Hippocampal formation (tissue), 2 donors: ENCODE measurements at places on chromosomes 6 and 20.
A peak's percentile ranks its signal among the peaks of the same experiment; 100 is the strongest.

DNA sequence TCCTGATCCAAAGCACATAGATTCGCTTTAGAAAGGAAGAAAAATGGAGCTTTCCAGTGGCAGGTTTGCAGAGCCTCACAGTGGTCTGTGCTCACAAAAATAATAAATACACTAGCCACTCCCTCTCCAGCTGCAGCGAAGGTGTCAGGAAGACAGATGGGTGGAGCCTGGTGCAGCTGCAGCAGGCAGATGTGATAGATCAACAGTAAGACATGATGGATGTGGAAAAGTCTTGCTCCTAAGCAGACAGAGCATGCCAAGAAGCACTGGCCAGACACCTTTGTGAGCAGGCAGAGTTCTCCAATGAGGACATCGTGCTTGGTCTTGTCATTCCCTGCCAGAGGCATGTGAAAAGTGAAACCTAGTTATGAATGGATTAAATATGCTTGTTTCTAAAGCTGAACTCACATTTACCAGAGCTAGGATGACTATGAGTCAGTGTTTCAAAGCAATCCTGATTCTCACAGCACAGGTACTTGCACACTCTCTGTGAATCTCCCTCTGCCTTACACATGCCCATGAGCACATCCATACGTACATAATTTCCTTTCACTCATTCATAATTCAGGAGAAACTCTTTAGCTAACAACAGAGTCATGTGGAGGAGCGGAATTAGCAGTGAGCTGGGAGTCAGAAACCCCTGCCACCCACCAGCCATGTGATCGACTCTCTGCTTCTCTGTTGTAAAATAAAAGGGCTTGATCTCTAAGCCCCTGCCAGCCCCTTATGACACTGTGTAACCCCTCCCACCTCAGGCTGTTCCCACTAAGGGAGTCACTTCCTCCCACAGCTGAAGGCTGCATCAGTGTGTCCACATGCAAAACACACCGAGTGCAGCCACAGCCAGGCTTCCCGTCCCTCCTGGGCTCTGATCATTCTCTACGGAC is 111.2 kb downstream of the SCML4 start:
- DNase-seq = no peak

- DNase-seq = no peak
Observed at GRCh38 chr20:64254571-64255360, 782 bp upstream of the PCMTD2 start.

GRCh38 chr6:141548966-141549365 is 583.8 kb upstream of the GJE1 start:
- DNase-seq = no peak

- no peak for DNase-seq
Observed at GRCh38 chr20:24489631-24490260, 20.3 kb downstream of the SYNDIG1 start.

DNA sequence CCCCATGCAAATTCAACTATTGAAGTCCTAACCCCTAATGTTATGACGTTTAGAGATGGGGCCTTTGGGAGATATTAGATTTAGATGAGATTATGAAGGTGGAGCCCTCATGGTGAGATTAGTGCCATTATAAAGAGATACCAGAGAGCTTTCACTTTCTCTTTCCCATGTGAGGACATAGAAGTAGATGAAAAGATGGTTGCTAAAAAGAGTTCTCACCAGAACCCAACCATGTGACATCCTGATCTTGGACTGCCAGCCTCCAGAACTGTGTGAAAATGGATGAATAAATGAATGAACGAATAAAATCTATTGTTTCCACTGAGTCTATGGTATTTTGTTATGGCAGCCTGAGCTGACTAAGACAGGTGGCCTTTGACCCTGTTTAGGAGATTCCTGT is 50.6 kb upstream of the FBXO30 start:
- no peak for DNase-seq

DNA sequence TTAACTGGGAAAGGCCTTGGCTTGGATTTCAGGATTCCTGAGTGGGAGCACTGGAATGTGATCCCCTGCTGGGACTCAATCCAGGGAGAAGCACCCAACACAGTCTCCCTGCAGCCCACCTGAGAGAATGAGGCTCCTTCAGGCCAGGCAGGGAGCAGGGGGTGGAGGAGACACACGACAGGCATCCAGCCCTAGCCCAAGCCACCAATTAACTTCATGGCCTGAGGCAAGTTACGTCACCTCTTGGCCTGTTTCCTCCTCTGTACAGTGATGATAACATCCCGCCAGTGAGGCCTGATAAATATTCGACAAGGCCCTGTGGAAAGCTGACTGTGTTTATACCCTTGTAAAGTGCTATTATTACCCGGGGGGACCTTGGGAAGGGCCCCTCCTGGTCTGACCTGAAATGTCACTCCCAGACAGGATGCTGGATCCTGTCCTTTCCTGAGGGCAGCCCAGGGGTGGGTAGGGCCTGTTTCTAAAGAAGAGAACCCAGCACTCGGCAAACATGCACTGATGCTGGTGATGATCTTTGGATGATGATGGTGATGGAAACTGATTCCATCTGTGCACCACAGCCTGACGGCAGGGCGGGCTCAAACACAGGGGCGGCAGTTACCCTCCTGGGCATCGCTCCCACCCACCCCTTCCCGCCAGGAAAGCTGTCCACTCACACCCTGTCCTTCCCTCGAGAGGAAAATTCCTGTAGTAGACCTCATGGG is 12.4 kb downstream of the FRS3 start:
- DNase-seq = no peak

GRCh38 chr20:55882910-55883309 is 122.4 kb downstream of the CBLN4 start:
- DNase-seq = no peak

DNA sequence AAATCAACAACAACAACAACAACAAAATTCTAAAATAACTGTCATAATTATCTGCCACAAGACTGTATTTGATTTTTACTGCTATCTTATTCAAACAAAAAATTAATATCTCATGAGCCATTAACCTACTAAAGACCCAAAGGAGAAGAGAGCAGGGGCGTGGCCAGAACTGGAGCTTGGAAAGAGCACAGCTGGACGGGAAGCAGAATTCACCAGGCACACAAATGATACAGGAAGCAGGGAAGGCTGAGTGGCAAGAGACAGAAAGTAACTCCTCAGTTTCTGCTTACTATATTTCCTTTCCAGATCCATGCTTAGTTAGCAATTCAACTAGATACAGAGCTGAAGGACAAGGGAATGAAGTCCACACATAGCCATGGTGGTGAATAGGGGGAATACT is 54.4 kb downstream of the FKBP5 start:
- no peak for DNase-seq

DNA sequence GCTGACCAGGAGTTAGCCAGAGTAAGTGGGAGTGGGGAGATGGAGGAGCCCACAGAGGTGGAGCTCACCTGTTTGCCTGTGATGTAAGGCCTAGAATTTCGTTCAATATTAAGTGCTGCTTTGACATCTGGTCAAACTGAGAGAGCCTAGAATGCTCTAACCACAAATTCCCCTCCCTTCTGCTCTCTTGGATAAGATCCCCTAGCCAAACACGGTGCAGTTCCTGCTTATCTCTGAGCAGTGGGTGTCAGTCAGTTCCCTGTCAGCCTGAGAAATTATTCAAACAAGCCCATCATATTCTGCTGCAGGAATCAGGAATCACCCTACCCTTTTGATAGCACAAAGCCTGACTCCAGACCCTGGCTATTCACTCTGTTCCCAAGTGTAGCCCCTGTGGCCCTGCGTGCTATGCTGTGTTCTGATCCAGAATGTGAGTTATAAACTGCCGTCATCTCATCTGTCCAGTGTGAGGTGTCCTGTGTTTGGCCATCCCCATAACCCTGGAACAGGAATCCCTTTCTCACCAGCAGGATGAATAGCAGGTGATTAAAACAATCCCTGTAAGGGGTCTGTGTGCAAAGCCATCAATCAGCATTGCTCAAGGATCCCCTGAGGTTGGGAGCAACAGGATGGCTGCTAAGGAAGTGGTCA is 31.8 kb upstream of the ZNF133 start:
- no peak for DNase-seq

- no peak for DNase-seq
Observed at GRCh38 chr20:4483486-4483885, 238.2 kb upstream of the PRND start.

DNA sequence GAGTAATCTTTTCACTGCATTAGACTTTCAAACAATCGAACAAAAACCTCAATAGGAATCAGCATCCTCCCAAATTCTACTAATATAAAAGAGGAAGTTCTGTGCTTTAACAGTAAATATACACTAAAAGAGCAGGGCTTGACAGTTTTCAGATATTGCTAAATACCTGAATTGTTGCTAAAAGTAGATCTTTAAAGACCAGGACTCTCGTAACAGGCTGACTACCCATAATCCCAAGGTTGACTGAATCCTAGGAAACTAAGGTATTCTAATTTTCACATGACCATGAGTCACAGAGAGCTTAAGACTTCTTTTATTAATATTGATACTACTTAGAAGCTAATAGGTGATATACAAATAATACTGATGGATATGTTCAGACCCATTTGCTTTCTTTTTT is 10.1 kb downstream of the CD164 start:
- DNase-seq = no peak

DNA sequence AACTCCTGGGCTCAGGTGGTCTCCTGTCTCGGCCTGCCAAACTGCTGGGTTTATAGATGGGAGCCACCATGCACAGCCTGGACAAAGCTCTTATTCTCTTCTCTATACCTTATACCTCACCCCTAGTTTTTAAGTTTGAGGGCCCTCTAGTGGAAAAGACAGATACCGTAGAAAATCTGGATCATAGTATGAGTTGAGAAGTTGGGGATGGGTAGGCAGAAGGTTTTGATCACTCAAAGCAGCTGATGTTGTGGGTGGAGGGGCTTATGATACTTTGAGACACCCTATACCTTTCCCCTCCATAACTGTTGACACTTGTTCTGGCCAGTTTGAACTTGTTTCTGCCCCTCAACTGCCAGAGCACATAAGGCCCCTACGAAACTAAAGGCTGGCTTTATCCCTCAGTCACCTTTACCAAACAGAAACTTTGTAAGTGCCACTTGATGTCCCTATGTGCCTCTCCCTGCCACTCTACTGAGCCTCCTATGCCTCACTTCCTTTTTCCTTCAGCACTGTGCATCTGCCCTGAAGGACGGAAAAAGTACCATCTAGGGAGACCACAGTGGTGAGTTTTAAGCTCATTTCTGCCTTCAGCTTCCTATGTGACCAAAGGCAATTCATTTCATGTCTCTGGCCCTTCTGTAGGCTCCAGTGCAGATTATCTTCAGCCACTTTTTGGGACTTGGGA is 28.6 kb downstream of the RALY start:
- no peak for DNase-seq

- DNase-seq = no peak
Observed at GRCh38 chr6:45163952-45164766, 164.0 kb upstream of the RUNX2 start.

GRCh38 chr20:32524829-32525501 is 60.2 kb downstream of the NOL4L start:
- DNase-seq = peak; percentile 72

DNA sequence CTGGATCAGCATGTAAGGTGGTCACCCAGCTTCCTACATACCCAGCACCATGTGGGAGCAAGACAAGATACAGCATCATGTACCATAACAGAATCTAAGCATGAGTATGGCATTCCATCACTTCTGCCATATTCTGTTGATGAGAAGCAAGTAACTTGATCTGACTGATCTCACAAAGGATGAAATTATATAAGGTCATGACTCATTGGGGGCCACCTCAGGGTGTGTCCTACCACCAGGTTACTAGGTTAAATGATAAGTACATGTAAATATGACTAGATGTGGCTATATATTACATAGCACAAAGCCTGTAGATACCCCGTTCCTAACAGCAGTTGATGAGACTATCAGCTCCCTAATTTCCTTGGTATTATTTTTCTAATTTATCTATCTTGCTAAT is 213.1 kb downstream of the DOK5 start:
- no peak for DNase-seq

DNA sequence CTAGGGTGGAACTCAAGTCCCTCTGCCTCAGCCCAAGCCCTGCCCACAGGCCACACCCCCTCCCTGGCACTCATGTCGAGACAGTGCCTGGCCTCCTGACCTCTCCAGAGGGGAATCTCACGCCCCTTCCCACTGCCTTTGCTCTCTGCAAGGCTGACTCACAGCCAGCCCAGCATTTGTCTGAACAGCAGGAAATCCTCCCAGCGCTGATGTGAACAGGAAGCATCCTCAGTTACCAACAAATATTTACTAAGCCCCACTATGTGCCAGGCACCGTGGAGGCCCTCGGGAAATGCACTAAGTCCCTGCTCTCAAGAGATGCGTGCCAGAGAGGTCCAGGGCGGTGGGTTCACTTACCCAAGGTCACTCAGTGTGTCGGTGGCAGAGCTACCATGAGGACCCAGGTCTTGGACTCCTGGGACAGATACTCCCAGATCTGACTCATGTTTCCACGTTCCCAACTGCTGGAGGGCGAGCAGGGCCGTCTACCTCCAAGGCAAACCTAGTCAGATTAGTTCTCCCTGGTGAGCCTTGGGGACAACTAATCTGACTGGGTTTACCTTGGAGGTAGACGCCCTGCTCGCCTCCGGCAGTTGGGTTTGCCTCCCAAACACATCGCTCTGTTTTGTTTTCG is 7.8 kb downstream of the ADA start:
- no peak for DNase-seq

DNA sequence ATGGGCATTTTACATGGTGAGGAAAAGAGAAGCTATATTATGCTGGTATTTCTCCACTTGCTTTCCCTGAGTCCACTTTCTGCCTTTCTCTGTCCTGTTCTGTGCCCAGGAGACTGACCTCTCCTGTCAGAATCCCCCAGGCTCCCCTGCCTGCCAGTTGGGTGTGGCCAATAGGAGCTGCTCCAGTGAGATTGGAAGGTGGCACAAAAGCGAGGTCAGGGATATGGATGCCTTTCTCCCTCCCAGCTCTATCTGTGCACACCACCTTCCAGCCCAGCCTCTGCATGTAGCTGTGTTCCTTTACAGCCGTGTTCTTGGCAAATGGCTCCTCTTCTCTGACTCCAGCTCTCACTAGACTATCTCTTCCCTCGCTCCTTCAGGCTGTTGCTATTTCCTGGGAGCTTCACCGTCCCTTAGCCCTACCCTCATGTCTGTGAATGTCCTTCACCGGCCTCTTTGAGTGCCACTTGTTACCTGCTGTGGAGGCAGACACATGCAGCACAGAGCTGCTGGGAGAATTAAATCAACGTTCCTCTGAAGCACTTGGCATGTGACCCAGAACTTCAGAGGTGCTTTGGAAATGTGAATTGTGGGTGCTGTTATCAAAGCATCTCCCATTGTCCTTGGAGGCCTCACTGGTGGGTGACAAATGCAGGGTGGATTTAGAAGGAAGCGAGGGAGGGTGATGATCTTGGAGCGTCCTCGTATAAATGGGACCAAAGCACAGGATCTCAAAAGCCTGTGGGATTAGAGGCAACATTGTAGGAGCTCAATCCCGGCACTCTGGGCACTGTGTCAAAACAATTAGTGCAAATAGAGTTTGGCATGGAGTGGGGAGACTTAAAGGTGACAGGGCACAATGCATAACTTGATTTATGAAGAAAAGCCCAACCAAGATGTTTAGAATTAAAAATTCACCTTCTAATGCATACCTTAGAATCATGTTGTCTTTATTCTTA is 28.9 kb upstream of the RALGAPA2 start:
- DNase-seq = no peak

DNA sequence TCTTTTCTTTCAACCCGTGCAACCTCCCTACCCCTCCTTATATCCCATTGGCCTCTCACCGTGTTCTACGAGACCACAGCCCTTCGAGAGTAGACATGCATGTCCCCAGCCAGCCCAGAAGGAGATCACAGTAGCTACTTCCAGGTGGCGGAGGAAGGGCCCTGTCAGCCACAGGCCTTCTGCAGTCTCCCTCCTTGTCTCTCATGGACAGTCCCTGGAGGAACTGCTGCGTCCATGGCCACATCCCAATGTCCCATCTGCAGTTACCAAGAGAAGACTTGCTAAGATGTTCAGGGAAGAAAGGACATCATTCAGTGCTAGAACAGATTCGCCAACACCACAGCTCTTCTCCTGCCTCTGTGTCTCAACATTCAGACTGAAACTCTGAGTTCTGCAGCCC is 61.6 kb upstream of the QKI start:
- DNase-seq = no peak
